ENCODE measurements at places on chromosomes 6 and 20.

GRCh38 chr20:54228841-54229240, 21.0 kb downstream of the PFDN4 start:
- no peak for DNase-seq

- peak; percentile 39 for DNase-seq
These were observed 24.8 kb upstream of the FOXQ1 start for GRCh38 chr6:1287103-1287591.

- no peak for DNase-seq
These were observed 43.1 kb downstream of the ARID1B start for GRCh38 chr6:156820089-156820798.

- no peak for DNase-seq
These were observed 101.2 kb downstream of the MKKS start for GRCh38 chr20:10332656-10333415.

- DNase-seq = no peak
These were observed 63.5 kb upstream of the ADGRF1 start for GRCh38 chr6:47105469-47106178.

- no peak for DNase-seq
These were observed 71.8 kb downstream of the F13A1 start for GRCh38 chr6:6248651-6249050.

- DNase-seq = no peak
These were observed 55.5 kb downstream of the REV3L start for GRCh38 chr6:111427341-111428116.
